ENCODE measurements at places on chromosomes 6 and 20.

DNA sequence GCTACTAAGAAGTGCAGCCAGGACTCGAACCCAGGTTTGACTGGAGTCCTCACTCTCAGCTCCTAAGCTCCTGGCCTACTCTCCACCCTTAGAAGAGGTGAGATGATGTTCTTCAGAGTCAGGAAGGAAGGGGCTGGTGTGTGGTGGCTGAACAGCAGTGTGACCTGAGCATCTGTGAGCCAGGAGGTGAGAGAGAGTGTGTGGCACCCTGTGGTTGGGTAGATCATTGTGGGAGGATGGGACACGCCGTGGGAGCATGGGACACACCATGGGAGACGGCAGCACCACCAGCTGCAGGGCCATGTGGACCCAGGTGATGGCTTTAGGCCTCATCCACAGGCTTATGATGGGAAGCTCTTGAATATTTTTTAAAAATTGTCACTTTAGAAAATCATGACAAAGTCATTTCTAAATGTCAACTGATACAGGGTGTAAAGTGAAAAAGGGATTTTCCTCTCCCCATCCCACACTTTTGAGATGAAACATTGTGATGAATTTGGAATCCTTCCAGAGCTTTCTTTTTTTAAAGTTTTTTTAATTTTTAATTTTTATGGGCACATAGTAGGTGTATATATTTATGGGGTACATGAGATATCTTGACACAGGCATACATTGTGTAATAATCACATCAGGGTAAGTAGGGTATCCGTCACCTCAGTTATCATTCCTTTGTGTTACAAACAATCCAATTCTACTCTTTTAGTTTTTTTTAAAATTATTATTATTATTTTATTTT, 31.6 kb downstream of the SRC start:
- DNase-seq: no peak

- no peak for DNase-seq
Observed at GRCh38 chr6:25301362-25301761, 22.2 kb downstream of the CARMIL1 start.

DNA sequence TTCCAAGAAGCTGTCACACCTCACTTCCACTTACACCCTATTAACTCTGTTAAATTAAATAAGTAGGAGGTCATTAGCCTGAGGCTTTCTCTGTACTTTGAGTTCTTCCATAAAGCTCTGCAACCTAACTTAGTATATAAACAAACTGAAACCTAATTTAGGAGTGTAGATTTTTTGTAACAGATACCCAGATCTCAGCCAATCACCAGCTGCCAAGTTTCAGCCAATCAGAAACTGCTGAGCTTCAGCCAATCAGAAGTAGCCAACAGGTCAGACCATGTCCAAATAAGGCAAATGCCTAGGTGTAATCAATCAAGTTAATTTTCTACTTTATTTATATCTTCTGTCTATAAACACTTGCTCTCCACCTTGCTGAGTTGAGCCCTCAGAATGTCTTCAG, 142.7 kb upstream of the SULF2 start:
- DNase-seq: no peak

GRCh38 chr20:34954904-34955230, 739 bp downstream of the GSS start:
- DNase-seq: peak; percentile 2

DNA sequence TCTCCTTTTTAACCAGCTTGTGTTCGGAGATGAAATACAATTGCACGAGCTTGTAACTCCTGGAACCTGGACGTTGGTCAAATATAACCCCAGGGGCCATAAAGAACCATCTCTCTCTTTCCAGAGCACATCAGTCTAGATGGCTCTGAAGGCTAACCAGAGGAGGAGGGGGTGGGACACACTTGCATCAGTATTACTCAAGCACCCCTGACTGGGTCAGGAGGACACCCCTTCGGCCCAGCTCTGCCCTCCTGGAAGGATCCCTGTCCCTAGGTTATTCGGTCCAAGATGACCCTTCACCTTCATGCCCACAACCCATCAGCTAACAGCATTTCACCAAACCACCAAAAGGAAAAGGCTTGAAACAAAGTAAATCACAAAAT, 67.1 kb downstream of the FYN start:
- DNase-seq: no peak

GRCh38 chr6:3749977-3750316, 1.6 kb downstream of the PXDC1 start:
- DNase-seq: no peak

GRCh38 chr20:56636716-56637115, 7.6 kb downstream of the TFAP2C start:
- no peak for DNase-seq

DNA sequence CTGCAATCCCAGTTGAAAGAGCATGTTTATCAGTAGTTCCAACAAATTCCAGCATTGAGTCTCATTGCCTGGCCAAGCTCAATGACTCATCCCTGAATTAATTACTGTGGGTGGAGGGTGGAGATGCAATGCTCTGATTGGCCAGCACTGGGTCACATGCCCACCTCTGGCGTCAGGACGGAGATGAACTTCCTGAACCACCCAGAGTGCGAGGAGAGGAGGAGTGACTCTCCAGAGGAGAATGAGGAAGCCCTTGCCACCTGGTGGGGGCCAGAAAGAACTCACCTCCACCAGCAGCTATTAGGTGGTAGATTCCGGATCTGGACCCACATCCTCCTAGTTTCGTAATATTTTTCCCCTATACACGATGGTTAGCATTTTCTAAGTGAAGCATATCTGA, 283.9 kb downstream of the TBC1D7 start:
- DNase-seq: no peak

- DNase-seq: no peak
Observed at GRCh38 chr6:45493761-45494160, 116.0 kb upstream of the SUPT3H start.

- DNase-seq: no peak
Observed at GRCh38 chr6:141364232-141364631, 768.5 kb upstream of the GJE1 start.

DNA sequence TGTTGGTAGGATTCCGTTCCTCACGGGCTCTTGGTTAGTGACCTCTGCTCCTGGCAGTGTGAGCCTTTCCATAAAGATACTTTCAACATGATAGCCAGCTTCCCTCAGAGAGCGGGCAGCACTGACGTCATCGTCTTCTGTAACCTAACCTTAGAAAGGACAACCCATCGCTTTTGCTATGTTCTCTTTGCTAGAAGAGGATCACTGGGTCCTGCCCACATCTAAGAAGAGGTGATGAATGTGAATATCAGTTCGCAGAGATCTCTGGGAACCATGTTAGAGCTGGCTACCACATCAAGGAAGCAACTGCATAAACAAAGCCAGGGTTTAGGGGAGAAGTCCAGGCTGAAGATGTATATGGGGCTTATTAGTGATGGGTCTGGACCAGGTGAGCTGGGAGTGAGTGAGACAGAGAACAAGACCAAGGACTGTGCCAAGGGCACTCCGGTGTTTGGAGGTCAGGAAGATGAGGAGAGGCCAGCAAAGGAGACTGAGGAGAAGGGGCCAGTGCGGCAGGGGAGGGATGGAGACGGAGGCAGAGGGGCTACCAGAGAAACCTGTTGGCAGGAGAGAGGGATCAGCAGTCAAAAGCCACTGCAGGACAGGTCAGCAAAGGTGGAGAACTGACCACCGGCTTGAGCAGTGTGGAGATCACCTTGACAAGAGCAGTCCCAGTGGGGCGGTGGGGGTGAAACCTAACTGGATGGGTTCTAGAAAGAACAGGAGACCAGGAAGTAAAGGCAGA, 39.7 kb downstream of the PIM1 start:
- DNase-seq: peak; percentile 81

- DNase-seq: no peak
Observed at GRCh38 chr6:122428781-122429180, 29.3 kb downstream of the HSF2 start.

DNA sequence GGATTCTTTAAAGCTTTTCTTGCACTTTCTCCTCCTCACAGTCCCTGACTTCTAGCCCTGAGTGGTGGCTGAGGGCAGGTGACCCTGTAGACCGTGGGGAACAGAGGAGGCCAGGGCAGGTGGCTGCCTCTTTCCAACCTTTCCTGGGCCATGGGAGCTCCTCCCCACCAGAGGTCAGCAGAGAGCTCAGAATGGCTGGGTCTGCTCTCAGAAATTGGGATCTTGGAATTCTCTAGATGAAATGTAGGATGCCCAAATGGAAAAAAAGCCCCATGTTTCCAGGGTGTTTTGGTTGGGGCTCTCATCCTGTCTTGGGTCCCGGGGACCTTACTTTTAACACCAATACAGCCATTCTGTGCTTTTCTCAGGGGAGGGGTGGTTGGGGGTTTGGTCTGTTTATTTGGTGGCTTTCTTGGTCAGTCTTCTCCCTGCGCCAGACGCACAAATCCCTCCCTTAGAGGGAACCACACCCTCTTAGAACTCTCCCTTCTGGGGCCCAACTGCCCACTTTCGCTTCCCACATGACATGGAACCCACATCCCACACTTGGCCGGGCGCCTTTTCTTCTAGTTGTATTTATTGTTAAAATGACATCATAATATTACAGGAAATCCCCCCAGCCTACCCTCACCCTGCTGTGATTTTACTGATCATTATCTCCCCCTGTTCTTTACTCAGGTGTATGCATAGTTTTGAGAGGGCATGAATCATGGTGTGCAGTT, 17.9 kb downstream of the GNAS start:
- DNase-seq: peak; percentile 59

GRCh38 chr6:155449450-155450239, 6.0 kb downstream of the NOX3 start:
- no peak for DNase-seq

GRCh38 chr6:92979281-92979680, 440.1 kb downstream of the EPHA7 start:
- no peak for DNase-seq

GRCh38 chr6:43869079-43869710, 99.2 kb downstream of the VEGFA start:
- DNase-seq: no peak

DNA sequence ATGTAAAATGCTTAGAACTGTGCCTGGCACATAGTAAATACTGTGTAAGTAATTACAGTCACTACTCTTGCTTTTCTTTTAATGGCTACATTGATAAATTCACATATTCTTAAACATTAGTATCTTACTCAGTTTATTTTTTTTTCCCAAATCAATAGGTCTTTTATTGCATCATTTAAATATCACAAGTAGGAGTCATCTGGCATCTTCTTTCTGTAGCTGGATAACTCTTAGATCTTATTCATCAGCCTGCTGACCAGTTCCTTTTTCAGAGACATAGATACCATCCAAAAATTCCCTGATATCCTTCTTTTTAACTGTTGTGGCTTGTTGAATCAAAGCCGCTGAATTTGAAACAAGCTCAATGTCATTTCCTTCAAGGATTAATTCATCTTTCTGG, 20.0 kb upstream of the PHF3 start:
- DNase-seq: no peak

DNA sequence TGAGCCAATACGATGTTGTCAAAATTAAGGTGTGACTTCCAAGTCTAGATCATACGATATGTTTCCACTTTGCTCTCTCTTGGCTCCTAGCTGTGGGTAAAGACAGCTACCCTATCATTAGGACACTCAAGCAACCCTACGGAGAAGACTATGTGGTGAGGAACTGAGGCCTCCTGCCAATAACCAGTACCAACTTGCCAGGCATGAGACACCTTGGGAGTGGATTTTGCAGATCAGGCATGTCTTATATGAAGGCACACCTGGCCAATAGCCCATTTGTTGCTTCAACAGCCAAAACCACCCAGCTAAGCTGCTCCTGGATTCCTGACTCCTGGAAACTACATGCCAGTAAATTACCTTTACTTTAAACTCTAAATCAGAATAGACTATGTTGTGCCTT, 863.4 kb downstream of the DHX35 start:
- no peak for DNase-seq

DNA sequence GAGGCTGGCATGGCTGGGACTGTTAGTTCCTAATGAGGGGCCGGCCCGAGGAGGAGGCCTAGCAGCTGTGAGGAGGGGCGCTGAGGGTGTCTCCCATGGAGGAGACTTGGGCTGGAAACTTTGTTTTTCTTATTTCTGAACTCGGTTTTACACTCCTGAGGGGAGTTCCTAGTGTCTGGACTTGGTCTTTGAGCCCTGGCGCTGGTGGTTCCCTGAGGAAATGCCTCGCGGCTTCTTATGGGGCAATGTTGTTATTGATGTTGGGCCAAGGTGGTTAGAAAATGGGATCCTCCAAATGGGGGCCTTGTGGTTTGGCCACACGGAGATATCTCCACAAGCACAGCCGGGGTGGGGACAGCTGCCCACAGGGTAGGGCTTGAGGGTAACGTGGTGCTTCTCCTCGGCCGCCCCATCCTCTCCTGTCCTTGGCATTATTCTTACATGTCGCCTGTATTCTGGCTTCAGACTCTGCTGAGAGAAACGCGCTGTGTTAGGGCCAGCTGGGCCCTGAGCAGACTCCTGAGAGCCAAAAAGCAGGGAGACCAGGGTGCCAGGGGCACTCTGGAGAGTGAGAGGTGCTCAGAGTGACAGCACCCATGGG, 136.9 kb downstream of the FOXO3 start:
- no peak for DNase-seq

DNA sequence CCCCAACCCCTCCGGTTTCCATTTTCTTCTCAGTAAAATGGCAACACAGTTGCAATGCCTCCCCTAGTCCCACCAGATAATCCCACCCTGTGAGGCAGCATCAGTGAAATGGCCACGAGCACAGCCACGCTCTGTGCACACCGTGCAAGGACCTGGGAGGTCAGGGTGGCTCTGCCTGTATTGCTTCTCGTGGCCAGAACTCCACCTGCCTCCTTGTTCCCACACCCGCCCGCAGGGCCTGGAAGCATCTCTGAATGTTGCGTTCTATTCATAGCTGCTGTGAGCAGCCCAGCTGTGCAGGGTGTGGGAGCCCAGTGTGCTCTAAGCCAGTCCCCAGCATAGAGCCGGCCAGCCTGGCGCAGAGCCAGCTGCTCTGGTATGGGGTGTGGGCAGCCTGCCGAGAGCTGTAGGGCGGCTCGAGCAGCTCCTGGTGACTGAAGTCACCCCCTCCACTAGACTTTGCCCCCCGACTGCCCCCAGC, 161.1 kb downstream of the DLL1 start:
- DNase-seq: no peak

- no peak for DNase-seq
Observed at GRCh38 chr6:3902871-3903648, 53.9 kb downstream of the FAM50B start.

DNA sequence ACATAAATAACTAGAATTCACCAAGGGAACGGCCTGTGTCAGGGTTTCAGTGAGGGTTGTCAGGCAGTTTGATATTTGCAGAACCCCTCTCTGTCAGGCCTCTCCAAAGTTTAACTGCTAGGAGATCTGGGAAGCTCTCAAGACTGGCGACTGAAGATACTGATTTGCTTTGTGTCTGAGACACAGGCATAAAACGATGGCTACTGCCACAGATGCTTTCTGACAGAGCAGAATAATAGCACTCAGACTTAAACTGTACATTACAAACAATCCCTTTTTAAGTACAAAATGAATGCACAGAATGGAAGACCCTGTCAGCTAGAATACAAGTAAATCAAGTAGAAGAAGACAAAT, 7.2 kb upstream of the ATXN1 start:
- no peak for DNase-seq

DNA sequence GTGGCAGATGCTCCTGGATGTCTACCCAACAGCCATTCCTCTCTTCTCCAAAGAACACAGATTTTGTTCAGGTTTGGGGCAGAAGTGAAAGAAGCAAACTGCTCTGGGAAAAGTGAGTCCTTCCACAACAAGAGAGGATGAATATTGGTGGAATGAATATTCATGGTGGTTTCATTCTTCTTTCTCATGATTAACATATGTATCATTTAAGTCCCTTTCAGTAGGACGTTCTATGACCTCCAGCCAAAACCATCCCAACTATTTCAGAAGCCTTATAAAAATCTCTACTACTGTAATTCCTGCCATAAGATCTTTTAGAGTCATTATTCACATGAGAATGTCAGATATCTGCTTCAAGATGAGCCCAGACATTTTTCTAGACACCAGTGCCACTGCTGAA, 44.4 kb downstream of the MDN1 start:
- no peak for DNase-seq

Measured in CD4-positive, alpha-beta T cell treated with Interleukin-15 for 4 hours (primary cell).